Stimulated activated CD4-positive, alpha-beta T cell treated with anti-CD3 and anti-CD28 coated beads, Interleukin-12 subunit alpha, Interleukin-12 subunit beta, amount 100 ng/mL, for 48 hours (primary cell): ENCODE measurements at places on chromosomes 13 and 19.
A peak's percentile ranks its signal among the peaks of the same experiment; 100 is the strongest.

DNA sequence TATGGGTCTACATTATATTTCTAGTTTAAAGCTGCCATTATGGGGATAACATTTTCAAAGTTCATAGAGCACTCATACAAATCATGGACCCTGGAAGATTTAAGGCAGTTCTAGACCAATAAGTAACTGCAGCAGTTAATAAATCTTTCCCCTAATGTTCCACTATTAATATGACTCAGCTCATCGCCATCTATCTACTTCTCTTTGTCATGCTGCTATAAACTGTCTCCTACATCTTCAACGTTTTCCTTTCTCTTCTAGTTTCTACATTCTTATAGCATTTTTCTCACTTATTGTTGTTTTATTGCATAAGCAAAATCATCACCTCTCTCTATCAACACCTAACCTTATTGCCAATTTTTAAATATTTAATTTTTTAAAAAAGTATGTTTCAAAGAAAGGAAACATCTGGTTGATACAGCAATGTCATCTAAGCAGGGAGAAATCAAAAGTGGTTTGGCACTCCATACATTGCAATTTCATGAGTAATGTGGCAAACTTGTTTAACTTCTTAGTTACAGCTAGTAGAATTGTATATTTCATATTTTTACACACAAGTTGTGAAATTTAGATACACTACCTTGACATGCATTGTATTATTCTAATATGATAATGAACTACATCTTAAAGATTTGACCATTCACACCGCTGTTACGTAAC is 1500.4 kb upstream of the MIR17HG start:
- no peak for DNase-seq

DNA sequence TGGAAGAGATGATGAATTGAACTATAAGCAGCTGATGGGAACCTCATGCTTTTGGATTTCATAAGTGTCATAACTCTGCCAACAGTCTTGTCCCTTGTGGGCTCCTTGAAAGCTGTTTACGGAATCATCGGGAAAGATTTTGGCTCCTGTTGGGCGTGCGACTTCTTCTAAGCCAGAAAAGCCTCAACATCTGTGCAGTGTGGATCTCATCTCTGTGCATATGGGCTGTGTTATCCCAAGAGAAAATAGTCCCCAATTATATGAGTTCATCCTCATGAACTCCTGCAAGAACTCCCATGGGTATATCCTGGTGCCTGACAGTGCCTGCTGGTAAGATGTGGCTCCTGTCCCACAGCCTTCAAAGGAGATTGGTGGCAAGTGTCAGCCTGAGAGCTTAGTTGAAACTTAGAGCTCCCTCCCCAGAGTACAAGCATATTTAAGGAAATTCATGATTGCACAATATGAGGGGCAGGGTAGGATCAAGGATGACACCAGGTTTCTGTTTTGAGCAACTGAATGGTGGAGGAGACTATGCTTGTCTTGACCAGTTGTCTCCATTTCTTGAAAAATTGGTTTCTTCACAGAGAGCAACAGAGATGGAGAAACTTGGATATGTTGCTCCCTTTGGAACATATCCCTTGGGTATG is 243.5 kb downstream of the ITGBL1 start:
- DNase-seq = no peak

- DNase-seq = no peak
These were observed 47.0 kb upstream of the DIAPH3 start for GRCh38 chr13:60210510-60211330.

DNA sequence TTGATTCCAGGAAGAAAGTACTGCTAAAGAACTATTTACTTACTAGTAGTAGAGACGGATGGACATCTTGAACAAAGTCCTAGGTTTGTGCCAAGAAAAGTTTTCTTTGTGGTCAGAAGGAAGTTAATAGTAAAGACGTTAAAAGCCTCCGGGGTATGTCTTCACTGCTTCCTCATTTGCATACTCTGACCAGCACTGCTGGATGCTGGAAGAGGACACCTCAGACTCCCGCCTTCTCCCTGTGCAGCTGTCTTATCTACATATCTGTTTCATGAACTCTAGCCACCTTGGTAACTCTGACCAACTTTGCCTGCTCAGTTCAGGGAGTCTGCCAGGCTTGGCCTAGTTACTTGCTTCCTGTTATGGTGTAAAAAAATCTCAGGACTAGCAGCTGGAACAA is 1109.1 kb upstream of the MIR17HG start:
- no peak for DNase-seq

- DNase-seq = no peak
These were observed 3.4 kb downstream of the TLE5 start for GRCh38 chr19:3058821-3059314.

DNA sequence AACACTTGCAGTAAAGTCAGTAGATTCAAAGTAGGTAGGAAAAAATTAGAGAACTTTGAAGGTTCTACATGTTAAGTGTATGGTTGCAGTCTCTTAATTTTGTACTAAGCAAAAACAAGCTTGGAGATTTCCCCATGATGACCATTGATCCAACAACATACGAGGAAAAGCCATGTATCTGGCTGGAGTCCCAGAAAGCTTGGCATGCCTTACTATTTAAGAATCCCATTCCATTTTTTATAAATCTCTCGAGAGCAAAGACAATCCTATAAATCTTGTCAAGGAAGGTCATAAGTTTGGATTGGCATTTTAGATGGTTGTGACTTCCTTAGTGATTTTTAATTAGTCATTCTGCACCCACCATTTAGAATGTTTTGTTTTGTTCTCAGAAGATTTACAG is 495.9 kb downstream of the GPC5 start:
- DNase-seq = no peak

DNA sequence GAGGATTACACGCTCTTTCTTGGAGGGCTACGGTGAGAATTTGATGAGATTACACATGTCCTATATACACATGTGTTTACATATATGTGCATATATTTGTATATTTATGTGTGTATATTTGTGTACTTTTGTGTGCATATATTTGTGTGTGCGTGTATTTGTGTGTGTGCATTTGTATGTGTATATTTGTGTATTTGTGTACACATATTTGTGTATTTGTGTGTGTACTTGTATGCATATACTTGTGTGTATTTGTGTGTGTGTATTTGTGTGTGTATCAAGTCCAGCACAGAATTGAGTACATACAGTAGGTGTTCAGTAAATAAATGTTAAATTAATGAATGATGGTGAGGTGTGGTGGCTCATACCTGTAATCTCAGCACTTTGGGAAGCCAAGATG is 1.8 kb downstream of the TMEM143 start:
- DNase-seq = no peak

- no peak for DNase-seq
These were observed 208.3 kb downstream of the FOXO1 start for GRCh38 chr13:40457929-40458719.

- peak; percentile 51 for DNase-seq
These were observed 12.2 kb upstream of the RELB start for GRCh38 chr19:44988896-44989556.

GRCh38 chr13:26344980-26345379 is 91.1 kb downstream of the CDK8 start:
- DNase-seq = no peak

DNA sequence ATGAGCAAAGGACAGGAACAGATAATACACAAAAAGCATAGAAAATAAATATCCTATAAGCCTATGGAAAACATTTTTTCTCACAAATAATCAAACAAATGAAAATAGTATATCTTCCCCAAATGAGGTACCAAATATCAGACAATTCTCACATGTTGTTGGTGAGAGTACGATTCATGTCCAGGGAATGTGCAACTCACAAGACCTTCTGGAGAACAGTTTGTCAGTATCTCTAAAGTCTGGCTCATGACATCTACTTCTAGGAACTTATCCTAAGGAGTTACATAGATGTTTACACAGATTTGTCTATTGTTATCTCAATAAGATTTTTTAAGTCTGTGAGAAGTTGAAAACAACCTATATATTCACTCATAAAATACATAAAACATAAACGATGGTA is 80.3 kb upstream of the ARHGEF7 start:
- no peak for DNase-seq

DNA sequence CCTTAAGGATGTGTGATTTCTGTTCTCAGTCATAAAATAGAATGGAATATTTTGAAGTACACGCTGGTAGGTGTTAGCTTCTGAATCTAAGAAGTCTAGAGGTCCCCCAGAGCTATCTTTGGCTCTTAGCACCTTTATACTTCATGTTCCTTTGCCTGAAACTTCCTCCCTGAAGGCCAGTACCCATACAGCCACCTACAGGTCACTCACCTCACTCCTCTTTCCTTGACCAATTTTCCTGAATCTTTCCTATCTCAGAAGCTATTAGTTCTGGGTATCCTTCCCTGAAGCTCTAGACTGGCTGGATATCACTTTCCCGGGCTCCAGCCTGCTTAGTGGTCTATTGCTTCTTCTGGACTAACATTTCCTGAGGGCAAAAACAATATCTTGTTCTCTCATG is 93.4 kb upstream of the EDNRB start:
- no peak for DNase-seq

DNA sequence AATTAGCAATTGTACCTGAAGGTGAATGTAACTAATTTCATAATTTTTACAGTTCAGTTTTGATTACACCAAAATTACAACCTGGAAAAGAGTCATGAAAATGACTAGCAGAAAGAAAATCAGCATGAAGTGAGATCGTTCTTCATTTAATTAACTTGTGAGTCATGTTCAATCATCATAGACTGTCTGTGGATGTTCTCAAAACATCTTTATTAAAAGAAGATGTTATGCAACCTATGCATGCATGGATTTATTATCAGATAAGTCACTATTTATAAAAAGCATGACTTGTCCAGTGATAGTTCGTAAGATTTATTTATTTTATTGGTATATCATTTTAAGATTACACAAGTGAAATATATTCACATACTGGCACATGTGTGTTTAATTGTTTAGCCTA is 245.9 kb downstream of the ITGBL1 start:
- no peak for DNase-seq

DNA sequence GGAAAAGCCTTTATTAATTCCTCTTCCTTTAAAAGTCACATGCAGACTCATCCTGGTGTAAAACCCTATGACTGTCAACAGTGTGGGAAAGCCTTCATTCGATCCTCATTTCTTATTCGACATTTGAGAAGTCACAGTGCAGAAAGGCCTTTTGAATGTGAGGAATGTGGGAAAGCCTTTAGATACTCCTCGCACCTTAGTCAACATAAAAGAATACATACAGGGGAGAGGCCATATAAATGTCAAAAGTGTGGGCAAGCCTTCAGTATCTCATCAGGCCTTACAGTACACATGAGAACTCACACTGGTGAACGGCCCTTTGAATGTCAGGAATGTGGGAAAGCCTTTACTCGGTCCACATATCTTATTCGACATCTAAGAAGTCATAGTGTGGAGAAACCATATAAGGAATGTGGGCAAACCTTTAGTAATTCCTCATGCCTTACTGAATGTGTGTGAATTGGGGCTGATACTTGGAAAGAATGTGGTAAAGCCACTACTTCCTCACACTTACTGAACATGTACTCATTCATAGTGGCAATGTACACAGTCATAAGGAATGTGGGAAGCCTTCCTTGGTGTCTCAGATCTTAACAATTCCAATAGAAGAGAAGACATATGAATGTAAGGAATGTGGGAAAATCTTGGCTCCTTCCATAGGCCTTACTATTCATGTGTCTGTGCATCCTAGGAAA is 18.8 kb downstream of the ZNF559 start:
- no peak for DNase-seq

- no peak for DNase-seq
These were observed 10.2 kb downstream of the C19orf12 start for GRCh38 chr19:29704562-29705558.

DNA sequence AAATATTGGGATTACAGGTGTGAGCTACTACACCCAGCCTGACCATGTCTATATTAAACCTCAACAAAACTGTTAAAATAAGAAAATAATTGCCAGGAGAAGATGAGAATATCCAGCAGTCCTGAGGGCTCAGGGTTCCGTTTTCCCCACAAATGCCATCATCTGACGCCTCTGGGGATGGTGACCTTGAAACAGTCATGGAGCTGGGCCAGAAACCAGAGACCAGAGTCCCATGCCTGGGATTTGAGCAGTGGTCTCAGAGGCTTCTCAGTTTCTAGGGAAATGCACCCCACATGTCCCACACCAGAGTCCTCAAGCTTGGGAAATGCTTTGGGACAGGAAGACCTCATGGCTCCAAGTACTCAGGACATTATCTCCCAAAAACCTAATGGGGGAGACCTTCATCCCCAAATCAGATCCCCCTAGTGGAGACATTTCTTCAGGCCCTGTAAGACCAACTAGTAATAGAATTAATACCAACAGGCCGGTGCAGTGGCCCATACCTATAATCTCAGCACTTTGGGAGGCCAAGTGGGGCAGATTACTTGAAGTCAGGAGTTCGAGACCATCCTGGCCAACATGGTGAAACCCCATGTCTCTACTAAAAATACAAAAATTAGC is 2.9 kb upstream of the MAP1S start:
- DNase-seq = no peak

GRCh38 chr19:20503476-20503875 is 62.1 kb downstream of the ZNF737 start:
- no peak for DNase-seq

GRCh38 chr13:64347664-64348063 is 2882.5 kb downstream of the PCDH9 start:
- no peak for DNase-seq

DNA sequence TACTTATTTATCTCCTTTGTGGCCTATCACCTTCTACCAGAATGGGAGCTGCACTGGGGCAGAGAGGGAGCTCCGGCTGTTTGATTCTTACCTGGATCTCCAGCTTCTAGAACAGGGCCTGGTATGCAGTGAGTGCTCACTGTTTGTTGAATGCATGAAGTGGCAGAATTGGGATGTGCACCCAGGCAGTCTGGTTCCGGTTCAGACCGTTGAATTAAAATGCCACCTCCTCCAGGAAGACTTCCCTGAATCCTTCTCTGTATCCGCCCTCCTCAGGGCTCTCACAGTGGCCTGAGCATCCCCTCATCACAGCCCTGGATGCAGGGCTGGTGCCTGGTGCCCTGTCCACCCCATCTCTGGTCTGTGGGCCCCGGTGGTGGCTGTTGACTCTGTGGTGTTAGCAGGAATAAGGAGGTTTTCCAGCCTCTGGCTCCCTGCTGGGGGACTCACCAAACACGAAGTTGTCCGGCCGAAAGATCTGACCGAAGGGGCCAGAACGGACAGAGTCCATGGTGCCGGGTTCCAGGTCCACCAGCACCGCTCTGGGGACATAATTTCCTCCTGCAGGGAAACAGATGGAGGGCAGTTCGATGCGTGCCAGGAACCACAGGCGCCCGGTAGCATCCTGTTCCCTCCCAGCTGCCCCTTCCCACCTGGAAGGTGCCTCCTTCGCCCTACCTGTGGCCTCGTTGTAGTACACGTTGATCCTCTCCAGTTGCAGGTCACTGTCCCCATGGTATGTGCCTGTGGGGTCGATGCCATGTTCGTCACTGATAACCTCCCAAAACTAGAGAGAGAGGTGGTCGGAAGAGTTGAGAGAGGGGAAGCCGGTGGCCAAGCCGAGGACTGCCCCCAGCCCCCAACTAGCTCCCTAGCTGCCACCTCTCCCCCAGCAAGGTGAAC is 1.0 kb downstream of the TUBB4A start:
- DNase-seq = no peak
